ENCODE measurements at places on chromosomes 11 and 22. TPM values are rescaled to one million over a fixed set of nuclear protein-coding genes. Genes with fewer than 3 reads are reported as not detected.

DNA sequence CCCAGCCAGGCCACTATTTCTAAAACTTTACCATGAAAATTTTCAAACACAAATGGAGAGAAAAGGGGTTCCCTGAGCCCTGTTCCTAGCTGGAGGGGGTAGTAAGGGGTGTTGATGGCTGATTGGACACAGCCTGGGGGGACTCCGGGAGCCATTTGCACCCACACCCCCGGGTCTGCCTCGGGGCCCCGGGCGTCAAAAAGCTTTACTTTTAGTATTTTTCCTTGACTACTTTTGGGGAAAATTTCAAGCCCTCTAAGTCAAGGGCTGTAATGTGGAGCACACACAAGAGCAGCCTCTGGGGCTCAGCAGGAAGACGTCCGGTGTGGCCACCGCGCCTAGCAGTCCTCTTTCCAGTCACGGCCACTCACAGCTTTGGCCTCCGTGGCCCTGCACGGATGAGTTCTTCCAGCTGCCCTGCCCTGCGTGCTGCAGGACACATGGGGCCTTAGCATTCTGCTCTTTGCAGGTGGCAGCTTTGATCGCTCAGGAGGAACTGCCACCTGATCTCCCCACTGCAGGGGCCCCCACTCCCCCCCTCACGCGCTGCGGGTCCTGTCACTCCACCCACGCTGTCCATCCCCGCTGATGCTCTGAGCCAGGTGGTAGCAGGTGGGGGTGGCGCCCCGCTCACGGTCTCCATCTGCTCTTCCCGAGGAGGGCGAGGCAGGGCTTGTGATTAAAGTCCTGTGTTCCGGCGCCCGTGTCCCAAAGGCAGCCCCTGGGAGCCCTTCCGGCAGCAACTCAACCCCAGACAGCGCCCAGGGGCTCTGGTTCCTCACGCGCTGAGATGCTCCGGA is 14.4 kb downstream of the RNH1 start:
- no peak for ATAC-seq

DNA sequence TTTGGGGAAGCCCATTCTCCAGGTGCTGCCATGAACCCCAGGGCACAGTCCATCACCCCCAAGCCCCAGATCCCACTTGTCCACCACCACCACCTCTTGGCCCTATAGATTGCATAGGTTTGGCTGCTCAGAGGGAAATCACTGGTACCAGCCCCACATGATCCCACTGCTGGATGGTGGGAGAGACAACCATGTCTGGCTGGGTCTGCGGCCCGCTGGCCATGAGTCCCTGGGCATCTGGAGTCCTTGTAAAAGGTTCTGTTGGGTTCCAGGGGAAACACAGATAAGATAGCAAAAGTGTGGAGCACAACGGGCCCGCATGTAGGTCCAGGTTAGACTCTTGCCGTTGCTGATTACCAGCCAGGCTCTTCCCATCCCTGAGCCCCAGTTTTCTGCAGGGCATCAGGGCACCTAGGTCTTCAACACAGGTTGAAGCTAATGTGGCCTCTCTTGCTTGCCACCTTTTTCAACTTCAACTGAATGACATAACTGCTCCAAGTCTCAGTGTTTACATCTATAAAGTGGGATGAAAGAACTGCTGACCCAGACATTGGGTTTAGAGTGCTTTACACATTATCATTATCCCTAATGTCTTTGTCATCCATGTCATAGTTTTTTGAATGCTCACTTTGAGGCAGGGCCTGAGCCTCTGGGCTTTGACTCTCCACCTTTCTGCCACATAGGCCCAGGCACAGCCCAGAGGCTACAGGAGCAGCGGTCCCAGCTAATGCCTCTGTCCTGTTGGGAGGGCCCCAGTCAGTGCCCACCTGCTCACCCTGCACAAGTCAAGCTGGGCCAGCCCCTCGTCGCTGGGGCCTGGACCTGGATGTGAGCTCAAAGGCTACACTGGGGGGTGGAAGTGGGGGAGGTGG is 1.0 kb upstream of the TANGO2 start:
- ATAC-seq = no peak

DNA sequence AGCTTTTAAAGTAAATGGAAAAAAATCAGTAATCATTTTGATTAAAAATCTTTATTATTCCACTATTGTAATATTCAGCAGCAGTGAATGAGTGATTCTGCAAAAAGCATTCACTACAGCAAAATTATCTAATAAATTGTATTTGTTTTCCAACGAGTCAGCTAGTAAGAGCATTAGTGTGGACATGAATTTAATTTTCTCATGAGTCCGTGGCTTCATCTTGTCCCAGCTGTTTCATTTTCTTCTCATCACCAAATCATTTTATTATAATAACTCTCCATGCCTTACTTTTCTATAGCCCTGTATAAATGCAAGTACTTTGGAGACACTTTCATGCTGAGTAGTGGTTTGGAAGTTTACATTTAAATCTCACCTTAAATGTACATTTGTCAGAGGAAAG is 66.2 kb downstream of the FANCF start:
- no peak for ATAC-seq

Gene KRTAP5-9
- not detected for total RNA-seq
